AG09319 (cell line): ENCODE measurements at places on chromosomes 11 and 22.

DNA sequence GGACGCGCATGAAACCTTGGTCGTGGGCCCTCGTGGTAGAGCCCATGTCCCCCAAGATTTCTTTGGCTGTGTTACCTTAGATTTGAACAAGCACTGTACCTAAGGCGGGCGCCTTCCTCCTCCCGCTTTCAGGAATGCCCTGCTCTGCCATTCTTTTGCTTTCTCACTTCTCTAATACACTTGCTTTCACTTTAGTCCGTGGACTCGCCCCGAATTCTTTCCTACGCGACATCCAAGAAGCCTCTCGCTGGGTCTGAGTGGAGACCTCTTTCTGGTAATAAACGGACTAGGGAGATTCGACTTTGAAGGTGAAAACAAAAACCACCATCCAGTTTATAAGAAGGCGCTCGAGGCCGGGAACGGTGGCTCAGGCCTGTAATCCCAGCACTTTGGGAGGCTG lies 1.2 kb upstream of the NUP50 start:
- DNase-seq: no peak

DNA sequence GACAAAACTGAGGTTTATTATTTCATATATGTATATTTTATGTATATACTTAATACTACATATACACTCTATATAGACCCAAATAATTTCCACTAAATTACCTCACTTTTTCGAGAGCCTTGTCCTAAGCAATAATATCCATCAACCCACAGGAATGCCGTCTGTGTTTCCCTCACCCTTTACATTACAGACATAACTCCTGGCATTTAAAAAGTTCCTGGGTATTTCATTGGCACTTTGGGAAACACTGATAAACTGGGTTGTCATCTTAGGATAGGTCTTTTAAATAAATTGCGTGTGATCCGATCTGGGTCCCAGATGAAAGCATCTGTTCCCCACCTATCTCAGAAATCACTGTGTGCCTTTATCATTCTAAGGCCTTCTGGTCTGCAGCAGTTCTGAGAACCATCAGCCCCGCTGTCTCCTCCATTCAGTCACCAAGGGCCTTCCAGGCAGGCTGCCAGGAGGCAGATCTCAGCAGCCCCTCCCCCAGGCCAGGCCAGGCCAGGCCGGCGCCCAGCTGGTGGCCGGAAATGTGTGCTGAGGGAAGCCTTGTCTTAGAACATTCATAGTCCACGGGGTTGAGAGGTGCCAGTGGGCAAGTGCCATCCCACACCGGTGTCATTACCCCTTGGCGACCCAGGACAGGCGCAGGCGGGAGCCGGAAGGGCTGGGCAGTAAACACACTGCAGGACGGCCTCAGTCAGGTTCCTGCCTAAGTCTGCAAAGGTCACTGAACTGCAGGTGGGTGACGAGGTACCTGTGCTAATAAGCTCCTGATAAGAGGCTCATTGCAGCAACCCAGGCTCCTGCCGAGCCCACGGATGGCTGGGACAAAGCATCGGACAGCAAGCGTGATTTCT lies 3.3 kb downstream of the FGF19 start:
- peak; percentile 4 for DNase-seq

- DNase-seq: no peak
Measured at GRCh38 chr22:19930551-19931486, 10.8 kb upstream of the COMT start.

GRCh38 chr11:123905826-123906225 lies 3.9 kb downstream of the OR8D4 start:
- DNase-seq: no peak

GRCh38 chr11:24086921-24087320 lies 409.9 kb upstream of the LUZP2 start:
- no peak for DNase-seq

DNA sequence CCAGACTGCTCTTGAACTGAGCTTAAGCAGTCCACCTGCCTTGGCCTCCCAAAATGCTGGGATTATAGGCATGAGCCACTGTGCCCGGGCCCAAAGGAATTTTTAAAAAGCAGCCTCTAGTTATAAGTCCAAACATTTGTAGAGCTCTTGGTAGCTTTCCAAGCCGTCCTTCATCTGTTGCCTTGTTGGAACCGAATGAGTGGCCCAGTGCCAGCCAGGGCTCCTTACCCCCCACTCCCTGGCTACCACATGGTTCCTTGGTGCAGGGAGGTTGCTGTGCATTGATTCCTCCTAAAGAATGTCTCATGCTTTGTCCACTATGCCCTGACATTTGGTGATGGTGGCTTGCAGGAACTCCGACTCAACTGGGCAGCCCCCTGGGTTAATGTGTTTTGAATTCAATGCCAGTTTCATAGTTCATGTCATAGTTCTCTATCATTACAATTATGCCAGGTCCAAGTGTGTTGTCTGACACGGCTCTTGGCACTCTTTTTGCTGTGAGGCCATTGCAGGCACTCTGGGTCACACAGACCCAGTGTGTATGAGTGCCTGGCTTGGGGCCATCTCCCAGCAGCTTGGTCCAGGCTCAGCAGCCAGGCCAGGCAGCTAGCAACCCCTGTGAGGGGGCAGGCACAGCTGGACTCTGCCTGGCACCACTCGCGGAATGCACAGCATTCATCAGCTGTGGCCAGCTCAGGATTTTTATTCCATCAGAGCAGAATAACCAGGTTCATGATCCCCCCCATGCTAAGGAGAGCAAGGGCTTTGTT lies 13.3 kb upstream of the MICALL1 start:
- DNase-seq: no peak

GRCh38 chr22:32661737-32662586 lies 139.5 kb upstream of the TIMP3 start:
- no peak for DNase-seq

GRCh38 chr11:83282084-83282716 lies 4.0 kb downstream of the CCDC90B start:
- no peak for DNase-seq

DNA sequence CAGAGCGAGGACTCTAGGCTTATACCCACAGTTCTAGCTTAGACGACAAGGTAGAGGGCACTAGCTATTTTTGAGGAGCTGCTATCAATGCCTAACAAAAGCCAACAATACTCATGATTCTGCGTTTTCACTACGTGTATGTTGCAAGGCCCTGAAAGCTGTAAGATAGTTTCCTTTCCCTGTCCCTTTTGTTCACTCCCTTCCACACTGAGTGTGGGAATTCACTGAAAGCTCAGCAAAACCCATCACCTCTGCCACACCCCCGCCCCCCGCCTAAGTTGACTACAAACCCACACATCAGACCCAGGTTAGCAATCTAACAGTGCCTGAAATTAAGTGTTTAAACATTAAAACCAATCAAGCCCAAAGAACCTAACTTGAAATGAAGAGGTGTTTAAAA lies 6.2 kb upstream of the LDLRAD3 start:
- no peak for DNase-seq

- no peak for DNase-seq
Measured at GRCh38 chr22:36068776-36069344, 40.2 kb upstream of the RBFOX2 start.

- no peak for DNase-seq
Measured at GRCh38 chr22:49636649-49637048, 191.0 kb downstream of the BRD1 start.
